Activated CD4-positive, alpha-beta T cell treated with anti-CD3 and anti-CD28 coated beads, Interleukin-10, Interleukin-2, amounts not matched to agents 100 ng/mL and 50 ng/mL, durations not matched to agents 16 hours and 8 hours (primary cell): ENCODE measurements at places on chromosomes 1 and 21.
A peak's percentile ranks its signal among the peaks of the same experiment; 100 is the strongest.

DNA sequence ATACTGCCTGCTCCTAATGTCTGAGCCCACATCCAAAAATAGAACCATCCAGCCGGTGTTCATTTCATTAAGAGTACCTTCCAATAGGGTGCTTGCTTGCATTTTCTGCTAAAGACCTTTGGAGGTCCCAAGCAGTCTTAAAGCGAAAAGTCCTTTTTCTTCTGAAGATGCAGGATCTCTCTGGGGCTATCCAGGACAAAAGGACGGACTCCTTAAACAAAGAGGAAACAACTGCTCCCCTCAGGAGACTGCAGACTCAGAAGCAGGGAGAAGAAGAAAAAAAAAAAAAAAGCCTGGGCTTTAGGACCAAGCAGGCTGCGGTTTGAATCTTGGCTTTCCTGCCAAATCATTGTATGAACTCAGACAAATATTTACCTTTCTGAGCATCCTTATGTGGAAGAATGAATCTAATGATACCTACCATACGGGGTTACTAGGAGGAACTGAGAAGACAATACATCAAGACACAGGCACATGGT, 204.0 kb downstream of the PLPP3 start:
- DNase-seq, result no peak

- no peak for DNase-seq
These were observed at the start of gene LORICRIN for GRCh38 chr1:153259387-153259786. Gene LORICRIN (plus strand): TSS chr1:153259687. CDS start chr1:153260950, 1,263 bp downstream.

DNA sequence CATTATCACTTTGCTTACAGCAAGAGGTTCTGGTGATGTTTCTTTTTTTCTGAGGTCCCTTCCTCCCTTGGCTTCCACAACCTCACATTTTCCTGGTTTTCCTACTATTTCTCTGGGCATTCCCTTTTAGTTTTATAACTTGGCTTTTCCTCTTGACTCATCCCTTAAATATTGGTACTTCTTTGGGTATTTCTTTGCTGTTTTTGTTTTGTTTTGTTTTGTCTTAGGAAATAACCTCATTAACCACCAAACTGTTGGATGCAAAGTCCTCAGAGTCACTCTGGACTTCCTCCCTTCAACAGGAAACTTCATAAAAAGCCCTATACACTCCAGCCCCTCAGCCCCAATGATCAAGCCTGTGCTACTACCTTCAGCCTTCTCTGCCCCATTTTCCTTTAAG, 211.1 kb downstream of the DUSP10 start:
- no peak for DNase-seq

DNA sequence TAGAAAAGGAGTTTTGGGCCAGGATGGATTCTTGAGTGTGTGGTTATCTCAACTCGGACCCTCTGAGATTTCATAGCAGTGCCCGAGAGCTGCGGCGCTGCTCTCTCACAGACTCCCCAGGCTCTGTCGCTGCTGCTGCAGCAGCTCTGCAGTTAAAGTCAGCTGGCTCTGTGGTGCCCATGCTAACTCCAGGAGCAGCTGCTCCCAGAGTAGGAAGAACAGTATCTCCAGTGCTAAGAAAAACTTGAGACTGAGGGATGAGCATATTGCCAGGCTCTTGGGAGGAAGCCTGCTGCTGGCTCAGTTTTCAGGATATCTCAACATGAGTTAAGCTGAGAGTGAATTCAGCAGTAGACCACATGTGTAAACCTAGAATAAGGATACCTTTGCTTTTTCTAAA, 4.5 kb downstream of the LCE2D start:
- no peak for DNase-seq

DNA sequence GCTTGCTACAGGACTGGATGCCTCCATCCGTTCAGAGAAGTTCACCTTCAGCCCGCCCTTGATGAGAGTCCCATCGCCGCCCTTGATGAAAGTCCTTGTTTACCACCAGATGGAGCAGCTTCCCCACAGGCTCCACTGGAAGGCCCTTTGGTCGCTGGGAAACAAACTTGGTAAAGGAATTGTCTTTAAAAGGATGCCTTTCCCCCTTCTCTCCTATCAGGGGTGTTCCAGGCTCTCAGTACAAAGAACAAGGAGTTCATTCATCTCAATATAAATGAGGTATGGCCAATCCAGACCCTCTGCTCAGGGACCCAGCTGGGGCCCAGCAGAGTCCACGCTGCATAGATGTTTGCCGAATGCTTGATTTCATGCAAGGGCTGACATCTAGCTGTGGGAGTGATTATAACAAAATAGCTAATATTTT, 50.8 kb downstream of the CAPN9 start:
- peak; percentile 15 for DNase-seq

DNA sequence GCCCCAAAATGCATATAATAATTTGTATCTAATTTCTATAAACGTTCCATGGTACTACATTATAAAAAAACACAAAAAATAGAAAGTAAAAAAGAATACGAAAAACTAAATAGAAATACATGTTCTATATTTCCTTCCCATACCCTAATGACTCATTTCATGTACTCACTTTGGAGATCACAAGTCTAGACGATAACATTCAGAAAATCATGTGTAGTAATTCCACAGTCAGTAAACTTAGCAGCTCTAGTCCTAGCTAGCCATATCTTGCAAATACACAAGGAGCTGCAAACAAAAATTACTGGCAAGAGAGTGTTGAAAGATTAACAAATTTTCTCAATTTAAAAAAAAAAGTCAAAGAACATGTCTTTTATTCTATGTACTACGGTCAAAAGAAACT, 1.4 kb downstream of the GOLPH3L start:
- DNase-seq, result peak; percentile 4

- peak; percentile 58 for DNase-seq
These were observed 96.7 kb downstream of the DYRK1A start for GRCh38 chr21:37463083-37463801.

- no peak for DNase-seq
These were observed 57.7 kb downstream of the SPATA6 start for GRCh38 chr1:48414264-48414663.

DNA sequence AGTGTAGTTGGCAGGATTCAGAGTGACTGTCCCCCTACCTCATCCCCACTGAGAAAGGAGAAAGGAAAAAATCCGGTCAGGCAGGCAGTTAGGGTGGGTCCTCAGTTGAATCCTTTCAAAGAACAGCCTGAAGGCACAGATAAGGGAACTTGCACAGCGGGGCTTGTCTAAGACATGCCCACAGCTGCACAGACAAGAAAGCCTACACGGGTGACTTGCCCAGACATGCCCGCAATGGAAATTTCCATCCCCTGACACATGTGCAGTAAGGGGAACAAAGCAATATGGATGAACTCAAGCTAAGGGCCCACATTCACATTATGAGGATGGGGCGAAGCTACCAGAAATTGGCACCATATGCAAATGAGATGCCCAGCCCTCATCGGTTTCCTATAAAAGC, 82.5 kb downstream of the DESI2 start:
- no peak for DNase-seq

GRCh38 chr21:39788383-39788782, 43.4 kb downstream of the IGSF5 start:
- DNase-seq, result no peak

DNA sequence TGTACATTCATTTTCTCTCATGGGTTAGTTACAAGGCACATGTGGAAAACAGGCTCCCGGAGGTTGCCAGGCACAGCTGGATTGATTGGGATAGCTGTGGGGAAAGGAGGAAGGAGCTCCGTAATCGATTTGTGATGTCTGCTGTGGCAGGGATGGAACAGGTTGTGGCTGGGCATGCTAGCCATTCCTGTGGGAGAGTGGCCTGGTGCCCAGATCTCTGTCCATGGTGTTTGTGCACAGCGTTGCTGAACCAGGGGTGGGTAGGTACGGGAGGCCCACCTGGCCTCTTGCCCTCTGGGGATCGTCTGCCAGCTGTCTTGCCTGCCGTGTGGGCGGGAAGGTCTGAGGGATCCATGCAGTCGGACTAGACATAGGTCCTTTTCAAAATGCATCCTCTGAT, 302.8 kb upstream of the VAMP3 start:
- DNase-seq, result no peak

GRCh38 chr1:223653015-223653414, 12.5 kb downstream of the CAPN8 start:
- DNase-seq, result no peak

DNA sequence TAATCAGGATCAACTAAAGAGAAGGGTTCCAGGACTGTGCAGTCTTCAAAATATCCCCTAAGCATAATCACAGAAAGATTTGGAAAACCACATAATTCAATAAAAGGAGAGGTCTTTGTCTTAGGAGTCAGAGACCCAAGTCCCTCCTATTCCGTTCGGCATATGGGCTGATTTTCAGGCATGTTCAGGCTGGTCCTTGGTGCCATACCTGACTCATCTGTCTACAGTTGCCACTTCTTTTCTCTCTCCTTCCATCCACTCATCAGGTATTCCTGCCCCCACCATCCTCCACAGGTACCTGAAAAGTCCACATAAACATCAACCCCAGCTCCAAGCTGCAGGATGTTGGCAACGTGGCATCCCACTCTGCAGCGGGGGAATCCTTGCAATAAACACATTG, 29.7 kb upstream of the RPL11 start:
- no peak for DNase-seq

- DNase-seq, result no peak
These were observed 12.1 kb upstream of the AIM2 start for GRCh38 chr1:159088546-159089183.

DNA sequence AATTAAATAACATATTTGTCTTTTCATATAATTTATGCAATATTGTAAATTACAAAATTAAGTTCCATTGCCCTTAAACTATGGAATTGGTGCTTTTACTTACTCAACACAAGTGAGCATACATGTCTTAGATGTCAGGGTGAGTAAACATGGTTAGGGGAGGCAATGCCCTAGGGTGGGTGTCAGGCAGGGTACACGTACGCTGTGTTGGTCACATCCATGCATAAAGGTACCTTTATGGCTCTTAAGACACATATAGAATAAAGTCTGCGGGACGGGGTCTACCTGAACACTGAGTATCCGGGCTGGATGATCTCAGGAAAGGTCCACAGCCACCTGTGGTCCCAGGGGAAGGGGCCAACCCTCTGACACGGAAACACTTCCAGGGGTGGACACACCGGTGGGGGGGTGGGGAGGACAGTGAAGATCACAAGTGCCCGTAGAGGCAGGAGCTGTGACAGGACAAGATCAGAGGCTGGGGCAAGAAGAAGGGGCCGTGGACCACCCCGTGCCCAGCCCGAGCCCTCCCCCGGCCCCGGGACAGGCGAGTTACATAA, 720 bp downstream of the LIN9 start:
- DNase-seq, result peak; percentile 36

DNA sequence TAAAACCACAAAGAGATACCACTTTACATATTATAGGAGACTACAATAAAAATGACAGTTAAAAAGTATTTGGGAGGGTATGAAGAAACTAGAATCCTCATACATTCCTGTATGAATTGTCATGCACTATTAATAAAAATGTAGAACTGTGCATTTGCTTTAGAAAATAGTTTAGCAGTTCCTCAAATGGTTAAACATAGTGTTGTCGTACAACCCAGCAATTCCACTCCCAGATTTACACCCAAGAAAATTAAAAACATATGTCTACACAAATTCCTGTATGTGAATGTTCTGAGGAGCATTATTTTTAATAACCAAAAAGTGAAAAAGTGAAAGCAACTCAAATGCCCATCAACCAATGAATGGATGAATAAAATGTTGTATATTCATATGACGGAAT, 23.1 kb upstream of the PDE4B start:
- no peak for DNase-seq

- DNase-seq, result no peak
These were observed 7.9 kb downstream of the MYBPHL start for GRCh38 chr1:109298666-109299557.

DNA sequence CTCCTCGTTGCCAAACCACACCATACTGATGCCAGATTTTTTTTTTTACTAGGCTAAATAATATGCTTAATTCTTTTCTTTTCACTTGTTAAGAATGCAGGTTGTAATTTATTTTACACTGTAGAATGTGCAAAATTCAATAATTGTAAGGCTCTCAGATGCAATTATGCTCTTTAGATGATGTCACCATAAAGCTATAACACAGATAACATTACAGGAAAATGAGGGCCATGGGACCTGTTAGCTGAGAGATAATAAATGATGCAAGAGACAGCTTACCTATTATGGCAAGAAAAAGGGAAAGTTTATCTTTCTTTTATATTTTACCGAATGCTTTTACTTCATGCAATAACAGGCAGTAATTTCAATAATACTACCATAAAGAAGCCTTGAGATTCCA, 35.4 kb downstream of the CHRM3 start:
- no peak for DNase-seq

DNA sequence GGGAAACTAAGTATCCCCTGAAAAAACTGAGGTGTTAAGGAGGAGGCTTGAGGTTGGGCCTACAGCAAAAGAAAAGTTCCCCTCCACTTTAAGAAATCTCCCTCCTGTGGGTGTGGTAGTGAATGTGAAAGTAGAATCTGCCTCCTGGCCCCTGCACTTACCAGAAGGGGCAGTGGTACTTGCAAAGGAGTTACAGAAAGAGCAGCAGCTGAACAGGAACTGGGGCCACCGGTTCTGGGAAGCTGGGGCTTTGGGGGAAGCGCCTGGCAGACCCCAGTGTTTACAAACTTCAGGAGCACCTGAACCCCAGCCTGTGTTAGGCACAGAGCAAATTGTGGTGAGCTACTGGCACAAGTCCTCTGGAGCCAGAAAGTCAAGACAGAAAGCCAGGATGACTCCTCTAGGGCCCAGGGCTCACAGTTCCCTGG, 250.2 kb upstream of the FGGY start:
- peak; percentile 73 for DNase-seq

DNA sequence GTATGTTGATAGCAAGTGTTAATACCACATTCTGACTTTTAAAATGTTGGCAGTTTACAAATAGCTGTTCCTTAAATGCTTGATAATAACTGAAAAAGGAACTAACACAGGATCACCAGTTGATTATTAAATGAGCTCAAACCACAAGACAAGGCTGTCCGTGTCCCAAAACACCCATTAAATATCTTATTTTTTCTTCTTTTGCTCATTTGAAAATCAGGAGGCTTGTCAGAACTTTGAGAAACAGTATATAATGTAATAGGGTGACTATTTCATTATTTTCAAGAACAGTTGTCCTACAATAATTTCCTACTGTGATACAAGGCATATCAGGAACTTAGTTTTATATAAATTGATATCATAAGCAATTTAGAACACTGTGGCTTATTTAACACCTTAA, 2.7 kb downstream of the CDKN2C start:
- no peak for DNase-seq

DNA sequence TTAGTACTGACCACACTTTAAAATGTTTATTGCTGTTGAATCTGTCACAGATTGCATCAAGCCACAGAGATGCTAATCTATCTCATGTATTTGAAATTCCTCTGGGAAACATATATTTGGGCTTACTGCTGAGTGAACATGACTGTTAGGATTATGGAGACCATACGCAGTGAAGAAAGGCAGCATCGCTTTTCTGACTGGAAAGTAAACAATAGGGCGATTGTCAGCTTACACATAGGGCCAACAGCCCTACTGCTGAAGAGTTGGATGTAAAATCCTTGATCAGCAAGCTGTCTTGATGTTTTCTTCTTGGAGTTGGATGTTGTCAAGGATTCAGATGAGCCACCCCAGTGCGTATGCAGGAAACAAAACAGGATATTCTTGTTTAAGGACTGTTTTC, 368.7 kb upstream of the ADGRL2 start:
- no peak for DNase-seq
